Gastroesophageal sphincter (tissue), 4 donors: ENCODE measurements at places on chromosomes 5 and 9. TPM values are rescaled to one million over a fixed set of nuclear protein-coding genes. Genes with fewer than 3 reads are reported as not detected.
A peak's percentile ranks its signal among the peaks of the same experiment; 100 is the strongest.

Gene CAMK2A
- total RNA-seq, result 1.4 TPM

Gene ENTPD2
- 0.58 TPM for total RNA-seq

Gene CDC25C
- total RNA-seq, result 0.45 TPM

DNA sequence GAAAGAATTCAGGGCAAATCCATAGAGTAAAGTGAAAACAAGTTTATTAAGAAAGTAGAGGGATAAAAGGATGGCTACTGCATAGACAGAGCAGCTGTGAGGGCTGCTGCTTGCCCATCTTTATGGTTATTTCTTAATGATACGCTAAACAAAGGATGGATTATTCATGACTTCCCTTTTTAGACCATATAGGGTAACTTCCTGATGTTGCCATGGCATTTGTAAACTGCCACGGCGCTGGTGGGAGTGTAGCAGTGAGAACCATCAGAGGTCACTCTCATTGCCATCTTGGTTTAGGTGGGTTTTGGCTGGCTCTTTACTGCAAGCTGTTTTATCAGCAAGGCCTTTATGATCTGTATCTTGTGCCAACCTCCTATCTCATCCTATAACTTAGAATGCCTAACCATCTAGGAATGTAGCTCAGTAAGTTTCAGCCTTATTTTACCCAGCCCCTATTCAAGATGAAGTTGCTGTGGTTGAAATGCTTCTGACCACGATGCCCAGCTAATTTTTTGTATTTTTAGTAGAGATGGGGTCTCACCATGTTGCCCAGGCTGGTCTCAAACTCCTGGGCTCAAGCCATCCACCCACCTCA lies 42.1 kb downstream of the RFK start:
- H3K36me3 ChIP-seq, result no peaks in the 10 kb centered on the region
- H3K4me1 ChIP-seq, result no peaks in the 10 kb centered on the region
- no peak overlapping the region for H3K27ac ChIP-seq
- H3K4me3 ChIP-seq, result no peak overlapping the region

DNA sequence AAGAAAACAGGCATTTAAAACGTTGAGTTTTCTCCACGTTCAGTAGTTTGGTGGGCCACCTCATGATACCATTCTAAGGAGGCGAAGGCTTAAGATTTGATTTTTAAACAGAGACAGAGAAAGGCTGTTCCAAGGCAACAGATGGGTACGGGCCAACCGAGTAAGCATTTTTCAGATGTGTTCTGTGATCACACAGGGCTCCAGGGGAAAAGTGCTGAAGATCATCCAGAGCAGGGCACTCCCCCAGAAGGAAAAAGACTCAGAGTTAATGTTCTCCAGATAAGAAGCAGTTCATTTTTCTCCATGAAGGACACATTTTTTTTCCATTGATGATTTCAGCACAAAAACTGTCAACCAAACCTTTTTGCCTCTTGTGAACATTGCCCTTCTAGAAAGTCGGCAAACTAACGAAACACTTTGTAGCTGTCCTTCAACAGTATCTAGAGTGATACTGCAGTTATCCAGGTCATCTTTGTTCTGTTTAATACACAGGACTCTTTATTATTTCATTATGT lies 138.7 kb downstream of the ALDH1A1 start:
- ATAC-seq, result no peak
- no peak overlapping the region for H3K4me3 ChIP-seq
- no peaks in the 10 kb centered on the region for H3K27me3 ChIP-seq

DNA sequence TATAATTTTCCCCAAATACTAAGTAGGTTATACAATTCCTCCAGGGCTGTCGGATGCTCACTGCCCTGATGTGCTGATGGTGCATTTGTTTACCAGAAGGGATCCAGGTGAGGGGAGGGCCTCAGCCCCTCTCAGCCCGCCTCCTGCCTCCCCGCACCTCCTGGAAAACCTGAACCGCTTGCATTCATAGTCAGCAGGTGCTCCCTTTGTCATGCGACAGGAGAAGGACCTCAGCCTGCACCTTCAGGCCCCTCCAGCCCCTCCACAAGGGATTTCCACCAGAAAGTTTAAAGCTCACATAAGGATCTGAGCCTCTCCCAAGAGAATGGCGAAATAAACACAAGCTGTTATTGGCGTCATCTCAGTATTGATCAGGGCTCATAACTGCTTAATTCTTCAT lies 36.5 kb upstream of the NTNG2 start:
- H3K36me3 ChIP-seq, result no peaks in the 10 kb centered on the region
- no peak for ATAC-seq
- H3K4me1 ChIP-seq, result no peaks in the 10 kb centered on the region

- peak; percentile 83 for ATAC-seq
- H3K27ac ChIP-seq, result no peak overlapping the region
- no peaks in the 10 kb centered on the region for H3K4me1 ChIP-seq
- H3K36me3 ChIP-seq, result no peaks in the 10 kb centered on the region
- no peak overlapping the region for H3K4me3 ChIP-seq
These were observed 218.6 kb downstream of the PIK3R1 start for GRCh38 chr5:68433923-68434879.

Gene BAAT
- total RNA-seq, result not detected

GRCh38 chr9:137878146-137878941 lies 762 bp downstream of the CACNA1B start:
- H3K4me3 ChIP-seq, result no peak overlapping the region
- H3K27ac ChIP-seq, result no peak overlapping the region
- no peak for ATAC-seq
- no peaks in the 10 kb centered on the region for H3K36me3 ChIP-seq
- no peaks in the 10 kb centered on the region for H3K4me1 ChIP-seq

- no peaks in the 10 kb centered on the region for H3K27me3 ChIP-seq
- no peak overlapping the region for H3K27ac ChIP-seq
- peaks cover 9% of the 10 kb centered on the region for H3K4me1 ChIP-seq
These were observed 344.8 kb downstream of the ARRDC3 start for GRCh38 chr5:91038180-91038808.

DNA sequence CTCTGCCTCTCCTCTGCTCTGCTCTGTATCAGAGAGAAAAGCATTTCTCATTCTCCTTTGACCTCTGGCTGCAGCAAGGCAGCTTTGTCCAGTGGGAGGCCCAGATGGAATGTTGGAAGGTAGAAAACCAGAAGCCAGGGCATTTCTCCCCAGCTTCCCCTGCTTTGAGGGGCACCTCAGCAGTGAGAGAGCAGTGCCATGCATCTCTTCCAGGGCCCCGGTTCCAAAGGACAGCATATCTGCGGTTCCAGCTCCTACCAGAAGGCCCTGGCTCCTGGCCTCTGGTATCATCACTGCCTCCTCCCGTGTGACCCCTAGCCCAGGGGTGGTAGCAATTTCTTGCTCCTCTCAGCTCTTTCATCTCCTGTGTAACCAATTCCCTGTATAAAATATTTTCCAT lies 190.8 kb downstream of the SPOCK1 start:
- no peak for ATAC-seq
- H3K4me3 ChIP-seq, result no peak overlapping the region
- no peaks in the 10 kb centered on the region for H3K36me3 ChIP-seq
- H3K27ac ChIP-seq, result no peak overlapping the region
